ENCODE measurements at places on chromosomes 2 and 18.

- DNase-seq = no peak
These were observed 38.1 kb downstream of the PTCD3 start for GRCh38 chr2:86143926-86144685.

- no peak for DNase-seq
These were observed 118.8 kb downstream of the TTC27 start for GRCh38 chr2:32746669-32747068.

DNA sequence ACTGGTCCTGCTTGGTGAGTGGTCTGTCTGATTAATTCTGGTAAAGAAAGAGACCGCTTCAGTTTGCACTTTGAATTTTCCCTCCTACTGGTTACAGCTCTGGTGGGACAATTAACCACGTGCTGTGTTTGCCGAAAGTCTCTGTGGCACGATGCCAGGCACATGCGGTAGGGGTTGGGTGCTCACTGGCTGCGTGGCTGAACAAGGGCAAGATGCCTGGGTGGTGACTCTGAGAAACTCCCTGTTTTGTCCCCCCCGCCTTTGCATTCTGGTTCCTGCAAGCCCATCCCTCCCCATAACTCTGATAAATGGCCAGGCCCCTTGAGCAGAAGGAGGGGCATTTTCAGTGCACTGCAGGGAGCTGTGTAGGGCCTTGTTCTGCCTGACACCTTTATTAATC is 206.1 kb downstream of the TFCP2L1 start:
- DNase-seq = no peak

GRCh38 chr2:11160731-11161455 is 5.6 kb downstream of the SLC66A3 start:
- no peak for DNase-seq

- DNase-seq = no peak
These were observed 409.2 kb upstream of the TCF4 start for GRCh38 chr18:55997151-55997561.

DNA sequence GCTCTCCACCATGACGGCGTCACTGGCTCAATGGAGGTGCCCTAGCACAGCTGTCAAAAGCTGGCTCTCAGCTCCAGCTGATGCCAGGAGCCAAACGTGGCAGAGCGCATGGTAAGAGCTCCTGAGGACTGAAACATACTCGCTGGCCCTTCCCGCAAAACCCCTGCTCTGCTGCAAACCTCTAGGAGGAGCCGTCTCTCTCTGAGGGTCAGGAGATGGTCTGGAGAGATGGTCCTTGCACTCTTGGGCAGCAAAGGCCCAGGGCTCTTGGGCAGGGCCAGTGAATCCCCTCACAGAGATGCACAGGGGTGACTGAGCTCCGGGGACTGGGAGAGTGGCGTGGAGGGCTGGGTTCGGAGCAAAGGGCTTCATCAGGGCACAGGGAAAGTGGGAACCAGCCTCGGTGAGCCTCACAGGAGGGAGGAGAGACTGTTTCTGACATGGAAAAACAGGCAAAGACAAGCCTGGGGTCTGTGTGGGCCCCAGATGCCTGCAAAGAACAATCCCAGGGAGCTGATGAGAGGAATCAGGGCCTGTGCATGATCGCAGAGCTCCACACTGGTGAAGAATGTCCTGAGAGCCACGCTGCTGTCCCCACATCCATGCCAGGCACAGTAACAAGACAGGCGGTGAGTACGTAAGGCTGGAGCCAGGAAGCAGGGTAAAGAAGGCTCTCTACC is 17.2 kb downstream of the SNORC start:
- no peak for DNase-seq

DNA sequence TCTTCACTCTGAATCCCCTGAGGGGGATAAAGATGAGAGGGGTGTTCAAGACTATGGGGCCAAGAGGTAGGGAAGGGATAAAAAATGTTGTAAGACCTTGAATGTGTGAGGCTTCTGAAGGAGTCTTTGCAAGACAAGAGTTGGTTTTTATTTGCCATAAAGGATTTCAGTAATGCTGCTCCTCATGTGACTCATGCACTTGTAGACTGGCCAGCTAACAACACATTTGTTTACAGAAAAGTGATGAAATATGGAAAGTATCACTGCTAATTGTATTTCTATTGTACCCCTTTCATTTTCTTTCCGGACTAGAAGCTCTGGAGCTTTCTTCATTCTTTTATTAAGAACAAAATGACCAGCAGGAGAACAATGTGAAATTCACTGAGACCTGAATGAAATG is 782.1 kb downstream of the EPHA4 start:
- no peak for DNase-seq

DNA sequence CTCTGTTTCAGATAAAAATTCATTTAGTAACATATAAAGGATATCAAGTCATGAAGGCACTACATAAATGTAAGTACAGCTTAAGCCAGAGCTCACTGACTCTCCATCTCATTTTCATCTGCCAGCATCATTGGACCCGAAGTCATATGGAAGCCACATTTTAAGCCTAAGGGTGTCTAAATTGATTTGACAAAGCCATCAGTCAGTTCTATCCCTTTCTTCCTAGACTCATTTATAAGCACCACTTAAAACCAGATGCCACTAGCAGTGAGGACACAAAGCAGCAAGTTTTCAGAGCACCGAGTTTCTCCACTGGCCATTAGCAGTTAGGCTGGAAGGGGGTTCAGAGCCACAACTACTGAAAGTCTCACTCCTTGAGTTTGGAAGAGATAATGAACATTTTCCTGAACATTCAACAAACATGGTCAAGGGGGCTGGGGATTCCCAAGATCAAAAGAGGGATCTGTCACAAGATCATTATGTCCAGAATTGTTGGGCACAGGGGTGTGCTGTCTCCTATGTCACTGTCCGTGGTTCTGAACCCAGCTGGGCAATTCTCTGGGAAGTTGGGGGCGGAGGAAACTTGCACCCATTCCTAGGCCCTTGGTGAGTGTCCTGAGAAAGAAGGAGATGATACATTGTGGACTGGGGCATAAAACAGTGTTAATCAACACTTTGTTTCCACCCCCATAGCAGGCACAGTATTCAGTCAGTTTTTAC is 158.5 kb upstream of the LMAN1 start:
- no peak for DNase-seq

- DNase-seq = no peak
These were observed 25.9 kb downstream of the COL6A3 start for GRCh38 chr2:237388036-237388435.

DNA sequence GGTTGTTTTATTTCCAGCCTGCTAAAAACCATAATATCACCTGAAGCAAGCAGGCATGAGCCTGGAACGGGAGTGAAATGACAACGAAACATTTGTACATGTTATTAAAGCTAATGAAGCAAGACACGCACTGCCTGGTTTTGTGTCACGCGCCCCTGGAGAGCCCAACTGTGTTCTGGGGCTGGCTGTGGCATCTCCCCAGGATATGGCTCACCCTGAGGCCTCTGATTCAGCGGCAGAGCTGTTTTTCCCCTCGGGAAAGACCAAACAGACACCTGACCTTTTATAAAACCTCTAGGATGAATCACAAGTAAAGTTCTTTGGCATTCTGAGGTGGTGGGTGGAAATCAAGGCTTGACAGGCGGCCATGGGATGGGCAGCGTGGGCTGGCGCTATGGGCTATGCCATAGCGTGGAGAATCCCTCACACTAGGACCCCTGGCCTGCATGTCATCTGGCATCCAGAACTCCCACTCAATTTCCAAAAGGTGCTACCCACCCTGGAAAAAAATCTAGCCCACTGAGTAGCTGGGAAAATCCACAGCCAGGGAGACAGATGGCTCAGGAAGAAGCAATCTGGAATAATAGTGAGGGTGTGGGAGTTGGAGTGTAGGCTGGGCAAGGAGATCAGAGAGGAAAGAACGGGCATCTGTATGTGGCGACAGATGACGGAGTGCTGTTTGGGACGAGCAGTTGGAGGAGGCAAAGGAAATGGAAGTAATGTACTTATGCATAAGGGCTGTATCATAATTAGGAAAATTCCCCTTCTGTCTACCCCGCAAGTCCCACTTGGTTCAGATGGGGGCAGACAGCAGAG is 262.0 kb downstream of the AFF3 start:
- DNase-seq = no peak

DNA sequence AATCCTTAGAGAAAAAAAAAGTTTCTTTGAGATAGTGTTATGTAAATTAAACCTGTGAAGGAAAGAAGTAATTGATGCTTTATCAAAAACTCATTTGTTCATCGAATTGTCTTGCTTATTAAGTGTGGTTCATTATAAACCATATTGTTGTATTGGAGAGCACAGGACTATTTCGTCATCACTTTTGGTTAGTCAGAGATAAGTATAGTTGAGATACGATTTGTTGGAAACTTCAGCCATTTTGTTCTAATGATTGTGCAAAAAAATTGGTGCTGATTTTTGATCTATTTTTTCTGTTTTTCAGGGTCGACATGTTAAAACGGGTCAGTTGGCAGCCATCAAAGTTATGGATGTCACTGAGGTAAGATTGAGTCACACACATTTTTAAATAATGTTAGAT is 92.9 kb downstream of the MAP4K4 start:
- DNase-seq = no peak

GRCh38 chr18:26429535-26430226 is 118.7 kb downstream of the KCTD1 start:
- no peak for DNase-seq

- DNase-seq = no peak
These were observed 466.0 kb downstream of the RIT2 start for GRCh38 chr18:42649331-42650035.

GRCh38 chr18:61435064-61435652 is 101.9 kb downstream of the CDH20 start:
- DNase-seq = no peak

GRCh38 chr2:102895376-102895775 is 133.5 kb downstream of the TMEM182 start:
- no peak for DNase-seq

GRCh38 chr18:3135536-3135935 is 84.2 kb downstream of the MYOM1 start:
- no peak for DNase-seq

DNA sequence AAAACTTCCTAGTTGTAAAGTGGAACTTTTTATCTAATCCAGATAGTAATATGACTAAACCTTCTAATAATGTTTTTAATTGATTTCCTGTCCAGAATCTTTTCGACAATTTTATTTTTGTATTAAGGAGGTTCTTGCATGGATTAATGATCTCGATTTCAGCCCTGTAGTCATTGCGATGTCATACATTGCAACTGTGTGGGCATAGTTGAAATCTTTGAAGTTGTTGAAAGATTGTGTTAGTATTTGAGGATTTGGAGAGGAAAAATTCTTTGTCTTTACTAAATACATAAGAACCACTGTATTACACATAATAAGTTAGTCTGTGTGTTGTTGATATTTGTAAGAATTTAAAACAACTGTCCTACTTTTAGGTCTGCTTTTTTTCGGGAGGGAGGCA is 31.1 kb downstream of the ACSL3 start:
- no peak for DNase-seq

- no peak for DNase-seq
These were observed 168.1 kb downstream of the KCNE4 start for GRCh38 chr2:223219872-223220657.

GRCh38 chr2:13686262-13686661 is 946.3 kb upstream of the LRATD1 start:
- no peak for DNase-seq

DNA sequence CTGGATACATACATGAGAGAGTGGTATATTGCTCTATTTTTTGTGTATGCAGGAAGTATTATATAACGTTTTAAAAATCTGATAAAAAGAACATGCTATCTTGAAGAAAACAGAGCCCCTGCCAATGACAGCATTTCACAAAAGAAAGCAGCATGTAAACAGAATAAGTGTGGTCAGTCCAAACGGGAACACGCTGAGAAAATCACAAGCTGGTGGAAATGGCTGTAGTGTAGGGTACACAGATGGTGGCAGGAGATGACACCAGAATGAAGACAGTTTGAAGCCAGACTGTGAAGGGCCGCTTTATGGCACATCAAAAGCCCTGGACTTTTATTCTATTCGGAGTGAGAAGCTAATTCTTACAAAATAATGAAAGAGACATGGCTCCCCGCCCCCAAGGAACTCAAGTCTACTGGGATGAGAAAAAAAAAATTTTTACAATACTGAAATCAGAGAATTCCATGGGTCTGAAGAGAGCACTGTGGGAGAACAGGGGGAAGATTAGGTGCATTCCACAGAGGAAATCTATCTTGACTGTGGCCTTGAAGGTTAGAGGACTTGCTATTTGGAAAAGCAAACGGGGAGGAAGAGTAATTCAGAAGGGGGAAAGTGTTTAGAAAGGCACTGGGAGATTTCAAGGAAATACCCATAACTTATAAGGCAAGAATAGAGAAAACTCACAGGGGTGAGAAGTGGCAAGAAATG is 217.7 kb upstream of the SMAD7 start:
- no peak for DNase-seq

GRCh38 chr2:8315531-8316165 is 366.2 kb upstream of the ID2 start:
- no peak for DNase-seq

GRCh38 chr2:99695130-99695943 is 205.5 kb upstream of the REV1 start:
- no peak for DNase-seq

DNA sequence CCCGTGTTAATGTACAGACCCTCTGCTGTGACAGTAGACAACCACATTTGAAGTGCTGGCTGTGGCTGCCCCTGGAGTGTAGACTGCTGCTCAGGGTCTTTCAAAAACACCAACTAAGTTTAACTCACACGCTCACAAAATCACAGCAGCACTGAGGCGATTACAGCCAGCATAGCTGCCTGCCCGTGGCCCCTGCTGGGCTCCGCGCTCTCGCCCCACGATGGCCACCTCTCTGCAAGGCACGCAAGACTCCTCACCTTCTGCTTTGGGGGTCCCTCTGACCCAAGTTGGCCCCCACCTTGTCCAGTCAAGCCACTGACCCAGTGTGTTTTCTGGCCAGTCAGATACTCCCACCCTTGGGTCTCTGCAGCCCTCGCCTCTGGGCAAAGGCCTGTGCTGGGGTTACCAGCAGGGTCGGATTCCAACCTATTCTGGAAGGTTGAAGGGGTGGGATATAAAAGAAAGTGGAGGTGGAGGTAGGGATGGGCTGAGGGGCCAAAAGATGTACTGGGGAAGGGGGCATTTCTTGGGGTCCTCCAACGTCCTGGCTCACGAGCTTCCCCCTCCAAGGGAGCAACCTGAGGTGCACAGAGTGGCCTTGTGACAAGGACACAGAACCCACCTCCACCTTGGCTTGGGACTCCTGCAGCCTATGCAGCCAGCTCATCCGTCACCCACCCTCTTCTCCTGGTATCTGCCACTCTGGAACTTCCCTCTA is 2.9 kb upstream of the B3GNT7 start:
- no peak for DNase-seq

DNA sequence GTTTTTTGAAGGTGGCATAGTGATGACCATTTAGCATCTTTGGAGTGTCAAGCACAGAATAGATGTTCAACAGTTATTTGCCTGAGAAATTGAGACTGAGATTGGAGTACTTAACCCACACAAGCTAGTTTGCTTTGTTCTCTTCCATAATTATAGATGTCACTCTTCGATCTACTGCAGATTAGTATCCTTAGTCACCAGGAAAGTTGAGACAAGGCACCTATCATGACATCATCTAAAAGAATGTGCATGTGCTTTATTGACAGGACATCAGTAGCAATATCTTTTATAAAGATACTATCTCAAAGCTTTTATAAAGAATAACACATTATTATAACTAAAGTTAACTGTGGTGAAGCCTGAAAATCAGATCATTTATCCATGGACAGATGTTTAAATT is 6.4 kb downstream of the VRK2 start:
- no peak for DNase-seq
